Kidney (tissue), 22 donors: ENCODE measurements at places on chromosomes 7 and 10. TPM values are rescaled to one million over a fixed set of nuclear protein-coding genes. Genes with fewer than 3 reads are reported as not detected.
A peak's percentile ranks its signal among the peaks of the same experiment; 100 is the strongest.

DNA sequence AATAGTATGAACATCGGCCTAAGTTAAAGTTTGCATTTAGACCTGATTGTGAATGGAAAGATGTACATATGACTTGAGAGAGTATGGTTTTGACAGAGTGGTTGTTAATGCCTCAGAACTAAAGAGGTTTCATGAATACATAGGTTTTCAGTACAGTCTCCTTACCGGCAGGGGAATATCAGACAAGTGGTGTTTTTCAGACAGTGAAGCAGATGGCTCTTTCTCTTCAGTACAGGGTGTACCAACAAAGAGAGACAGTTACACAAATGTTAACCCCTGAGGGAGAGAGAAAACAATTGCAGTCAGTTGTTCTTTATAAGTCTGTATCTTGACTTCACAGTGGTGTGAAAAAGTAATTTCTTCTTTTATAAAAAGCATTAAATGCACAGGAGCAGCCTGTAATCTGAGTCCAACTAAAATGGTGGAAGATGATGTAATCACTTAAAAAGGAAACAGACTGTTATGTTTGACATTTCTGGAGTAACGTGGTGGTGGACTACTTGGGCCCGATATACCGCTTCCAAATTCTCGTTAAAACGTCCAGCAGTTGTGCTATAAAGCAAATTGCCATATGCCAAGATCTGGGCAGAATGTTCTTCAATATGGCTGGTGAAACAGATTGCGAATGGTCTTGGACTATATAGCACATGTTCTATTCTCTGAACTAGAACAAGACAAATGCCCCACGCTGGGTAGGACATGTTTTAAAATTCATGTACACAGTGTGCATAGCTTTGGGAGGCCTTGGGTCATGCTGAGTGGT lies 69.2 kb downstream of the SDK1 start:
- no peaks in the 10 kb centered on the region for H3K36me3 ChIP-seq
- no peak for DNase-seq
- no peaks in the 10 kb centered on the region for H3K4me1 ChIP-seq
- no peak overlapping the region for H3K27ac ChIP-seq
- no peak overlapping the region for H3K4me3 ChIP-seq

DNA sequence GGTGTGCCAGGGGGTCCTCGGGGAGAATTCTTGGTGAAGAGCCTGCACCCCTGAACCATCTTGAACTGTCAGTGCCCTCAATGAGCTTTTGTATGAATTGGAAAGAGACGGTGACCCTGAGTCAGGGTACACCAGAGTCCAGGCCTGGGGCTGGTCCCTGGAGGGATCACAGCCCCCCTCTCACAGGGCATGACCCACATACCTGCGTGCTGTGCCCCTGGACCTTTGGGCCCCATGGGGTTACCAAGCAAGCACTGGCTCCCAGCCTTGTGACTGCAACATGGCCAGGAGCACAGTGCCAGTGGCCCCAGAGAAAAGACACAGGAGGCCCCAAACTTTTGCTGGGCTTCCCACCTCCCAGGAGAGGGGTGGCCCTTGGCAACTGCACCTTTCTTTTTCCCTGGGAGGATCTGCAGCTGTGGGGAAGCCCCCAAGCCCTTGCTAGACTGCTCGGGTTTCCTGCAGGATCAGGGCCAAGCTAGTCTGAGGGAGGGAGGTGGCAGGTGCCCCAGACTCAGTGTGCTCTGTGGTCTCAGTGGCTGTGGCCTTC lies 153.5 kb downstream of the ZNF248 start:
- H3K27ac ChIP-seq: no peak overlapping the region
- no peaks in the 10 kb centered on the region for H3K4me1 ChIP-seq
- H3K27me3 ChIP-seq: no peaks in the 10 kb centered on the region
- DNase-seq: peak; percentile 41

DNA sequence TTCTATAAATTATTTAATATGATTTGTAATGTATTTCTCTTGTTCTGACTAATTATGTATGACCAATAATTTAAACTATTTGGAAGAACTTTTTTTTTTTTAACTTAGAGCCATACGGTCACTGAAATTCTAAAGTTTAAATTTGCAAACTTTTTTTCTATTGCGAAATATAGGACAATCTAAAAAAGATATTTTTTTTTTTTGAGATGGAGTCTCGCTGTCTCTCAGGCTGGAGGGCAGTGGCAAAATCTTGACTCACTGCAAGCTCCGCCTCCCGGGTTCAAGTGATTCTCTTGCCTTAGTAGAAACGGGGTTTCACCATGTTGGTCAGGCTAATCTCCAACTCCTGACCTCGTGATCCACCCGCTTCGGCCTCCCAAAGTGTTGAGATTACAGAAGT lies 130.5 kb downstream of the CPED1 start:
- no peak for DNase-seq
- H3K27me3 ChIP-seq: no peaks in the 10 kb centered on the region
- H3K4me3 ChIP-seq: no peak overlapping the region
- no peaks in the 10 kb centered on the region for H3K36me3 ChIP-seq

DNA sequence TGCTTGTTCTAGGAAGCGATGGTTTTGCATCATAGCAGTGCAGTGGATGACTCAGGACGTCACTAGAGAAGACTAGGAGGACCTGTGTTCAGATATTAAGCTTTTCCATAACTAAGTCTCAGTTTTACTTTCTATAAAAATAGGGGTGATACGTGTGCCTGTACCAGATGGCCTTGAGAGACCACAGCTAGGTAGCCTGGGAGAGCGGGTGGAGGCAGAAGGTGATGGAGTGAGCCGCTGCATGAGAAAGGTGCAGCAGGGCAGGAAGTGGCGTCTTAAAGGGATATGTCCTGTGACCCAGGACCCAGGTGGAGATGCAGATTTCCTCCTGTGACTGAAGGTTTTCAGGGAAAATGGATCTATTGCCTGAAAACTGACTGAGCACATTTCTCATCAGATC lies 304.9 kb downstream of the CDC14C start:
- H3K27ac ChIP-seq: no peak overlapping the region
- no peaks in the 10 kb centered on the region for H3K4me1 ChIP-seq
- H3K36me3 ChIP-seq: no peaks in the 10 kb centered on the region
- no peaks in the 10 kb centered on the region for H3K27me3 ChIP-seq
- no peak overlapping the region for H3K4me3 ChIP-seq

- H3K4me3 ChIP-seq: no peak overlapping the region
- DNase-seq: peak; percentile 0
- H3K36me3 ChIP-seq: no peaks in the 10 kb centered on the region
- peaks cover 5% of the 10 kb centered on the region for H3K4me1 ChIP-seq
- H3K27ac ChIP-seq: no peak overlapping the region
These were observed 1.6 kb downstream of the POLR1F start for GRCh38 chr7:19707240-19707639.

DNA sequence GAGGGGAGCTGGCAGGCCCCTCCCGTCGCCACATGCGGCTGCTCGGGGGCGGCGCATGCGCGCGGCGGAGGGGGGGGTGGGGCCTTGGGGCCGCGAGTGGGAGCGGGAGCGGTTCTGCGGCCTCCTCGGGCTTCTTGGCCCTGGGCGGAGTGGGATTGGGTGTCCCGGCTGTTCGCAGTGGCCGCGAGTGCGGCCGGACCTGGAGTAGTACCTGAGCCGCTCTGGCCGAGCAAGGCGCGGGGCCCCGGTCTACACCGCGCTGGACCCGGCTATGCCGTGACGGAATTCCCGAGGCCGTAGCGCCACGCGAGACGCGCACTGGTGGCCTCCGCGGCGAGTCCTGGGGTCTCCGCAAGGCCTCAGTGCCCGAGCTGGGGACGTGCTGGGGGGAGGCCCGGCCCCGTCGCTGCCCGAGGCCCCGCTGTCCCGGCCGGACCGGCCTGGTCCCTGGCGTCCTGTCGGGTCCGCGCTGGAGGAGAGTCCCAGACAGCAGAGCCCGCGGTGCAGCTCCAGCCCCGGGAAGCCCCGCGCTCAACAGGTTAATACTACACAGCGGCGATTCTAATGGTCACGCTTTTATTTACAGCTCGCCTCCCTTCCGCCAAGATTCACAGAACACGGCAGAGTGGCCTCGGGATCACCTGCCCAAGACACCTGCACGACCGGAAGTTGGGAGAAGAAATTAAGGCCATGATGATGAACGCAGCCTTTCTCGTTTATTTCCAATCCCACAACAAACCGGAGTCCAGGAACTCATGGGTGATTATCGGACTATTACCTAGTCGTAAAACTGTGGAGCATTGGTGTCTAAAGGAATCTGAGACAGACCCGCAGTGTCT lies 671 bp upstream of the PAXIP1 start:
- peak overlapping the region; percentile 92 for H3K4me3 ChIP-seq
- DNase-seq: peak; percentile 94
- peaks cover 2% of the 10 kb centered on the region for H3K36me3 ChIP-seq
- peak overlapping the region; percentile 93 for H3K27ac ChIP-seq
- H3K27me3 ChIP-seq: no peaks in the 10 kb centered on the region

GRCh38 chr7:77989981-77990566 lies 191.5 kb downstream of the PHTF2 start:
- H3K27ac ChIP-seq: no peak overlapping the region
- no peak for DNase-seq
- no peaks in the 10 kb centered on the region for H3K27me3 ChIP-seq
- no peak overlapping the region for H3K4me3 ChIP-seq
- no peaks in the 10 kb centered on the region for H3K4me1 ChIP-seq

DNA sequence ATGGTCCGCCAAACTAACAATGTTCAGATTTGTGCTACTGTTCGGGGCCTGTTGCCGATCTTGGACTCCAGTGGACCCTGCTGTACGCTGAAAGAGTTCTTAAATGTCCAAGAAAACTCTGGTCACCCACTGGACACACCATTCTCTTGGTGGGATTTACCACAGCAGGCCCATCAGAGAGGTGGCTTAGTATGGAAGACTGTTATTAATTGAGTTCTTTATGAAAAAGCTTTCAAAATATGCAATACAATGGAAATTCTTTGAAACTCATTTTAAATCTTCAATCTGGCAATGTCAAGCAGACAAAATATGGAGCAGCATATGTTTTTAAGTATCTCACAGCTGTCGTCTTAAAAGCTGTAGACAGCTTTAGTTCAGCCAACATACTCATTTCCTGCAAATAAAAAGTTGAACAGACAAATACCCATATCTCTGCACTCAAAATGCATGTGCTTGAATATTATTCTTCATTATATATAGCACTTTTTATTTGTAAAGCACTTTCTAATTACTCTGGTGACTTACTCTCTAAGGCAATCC lies 37.4 kb upstream of the GRM8 start:
- H3K27ac ChIP-seq: no peak overlapping the region
- no peak for DNase-seq
- no peak overlapping the region for H3K4me3 ChIP-seq
- H3K4me1 ChIP-seq: no peaks in the 10 kb centered on the region
- no peaks in the 10 kb centered on the region for H3K27me3 ChIP-seq
- H3K36me3 ChIP-seq: no peaks in the 10 kb centered on the region

DNA sequence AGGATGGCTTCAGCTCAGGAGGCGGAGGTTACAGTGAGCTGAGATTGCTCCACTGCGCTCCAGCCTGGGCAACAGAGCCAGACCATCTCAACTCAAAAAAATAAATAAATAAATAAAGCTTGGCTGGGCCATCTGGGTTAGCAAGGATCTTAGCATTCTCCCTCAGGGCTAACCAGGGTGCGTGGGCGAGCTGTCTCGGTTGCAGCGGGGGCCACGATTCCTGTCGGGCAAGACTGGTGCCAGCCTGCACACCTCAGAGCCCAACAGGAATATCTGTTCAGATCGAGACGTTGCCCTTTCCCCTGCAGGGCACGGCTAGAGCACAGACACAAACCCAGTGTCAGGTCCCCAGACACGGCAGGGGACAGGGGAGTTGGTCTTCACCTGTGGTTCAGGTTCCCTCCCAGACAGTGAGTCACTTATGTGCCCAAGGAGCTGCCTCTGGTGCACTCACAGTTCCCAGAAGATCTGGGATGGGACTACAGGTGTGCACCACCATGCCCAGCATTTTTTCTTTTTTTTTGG lies 75.5 kb upstream of the GTF2I start:
- no peaks in the 10 kb centered on the region for H3K36me3 ChIP-seq
- H3K4me1 ChIP-seq: peaks cover 9% of the 10 kb centered on the region
- H3K4me3 ChIP-seq: no peak overlapping the region
- DNase-seq: no peak
- H3K27ac ChIP-seq: no peak overlapping the region

- no peaks in the 10 kb centered on the region for H3K27me3 ChIP-seq
- no peak overlapping the region for H3K27ac ChIP-seq
- no peak for DNase-seq
- no peaks in the 10 kb centered on the region for H3K4me1 ChIP-seq
- no peak overlapping the region for H3K4me3 ChIP-seq
These were observed 107.4 kb downstream of the STRA8 start for GRCh38 chr7:135341049-135341448.

- no peaks in the 10 kb centered on the region for H3K27me3 ChIP-seq
- H3K4me3 ChIP-seq: no peak overlapping the region
- no peak for DNase-seq
- H3K4me1 ChIP-seq: no peaks in the 10 kb centered on the region
These were observed 237.7 kb upstream of the MBL2 start for GRCh38 chr10:53009961-53010907.

- H3K27me3 ChIP-seq: no peaks in the 10 kb centered on the region
- no peaks in the 10 kb centered on the region for H3K4me1 ChIP-seq
- no peak overlapping the region for H3K4me3 ChIP-seq
- DNase-seq: no peak
- H3K27ac ChIP-seq: no peak overlapping the region
These were observed 4.8 kb upstream of the MTG1 start for GRCh38 chr10:133388973-133389818.

DNA sequence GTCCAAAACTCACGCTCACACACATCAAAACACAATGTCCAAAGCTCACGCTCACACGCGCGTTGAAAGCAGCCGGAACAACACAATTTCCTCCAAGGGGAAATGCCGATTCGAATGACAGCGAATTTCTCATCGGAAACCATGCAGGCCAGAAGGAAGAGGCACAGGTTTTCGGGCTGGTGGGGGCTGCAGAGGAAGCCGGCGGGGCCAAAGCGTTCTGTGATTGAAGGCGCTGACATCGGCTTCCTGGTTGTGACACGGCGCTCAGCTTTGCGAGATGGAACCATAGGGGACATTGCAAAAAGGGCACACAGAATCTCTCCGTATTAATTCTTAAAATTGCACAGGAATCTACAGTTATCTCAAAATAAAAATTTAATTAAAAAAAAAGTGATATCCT lies 61.3 kb downstream of the FOXL3 start:
- H3K27ac ChIP-seq: no peak overlapping the region
- H3K4me1 ChIP-seq: no peaks in the 10 kb centered on the region
- no peak overlapping the region for H3K4me3 ChIP-seq
- H3K27me3 ChIP-seq: no peaks in the 10 kb centered on the region
- no peak for DNase-seq
- H3K36me3 ChIP-seq: no peaks in the 10 kb centered on the region

- no peaks in the 10 kb centered on the region for H3K36me3 ChIP-seq
- no peak for DNase-seq
- peaks cover 6% of the 10 kb centered on the region for H3K4me1 ChIP-seq
These were observed 24.6 kb downstream of the PRSS2 start for GRCh38 chr7:142795339-142795863.

- peaks cover 25% of the 10 kb centered on the region for H3K4me1 ChIP-seq
- no peak overlapping the region for H3K27ac ChIP-seq
- H3K4me3 ChIP-seq: no peak overlapping the region
These were observed 39.2 kb downstream of the INPP5A start for GRCh38 chr10:132576671-132577349.

GRCh38 chr10:90935581-90936275 lies 14.8 kb upstream of the ANKRD1 start:
- DNase-seq: no peak
- peaks cover 3% of the 10 kb centered on the region for H3K4me1 ChIP-seq
- H3K27me3 ChIP-seq: no peaks in the 10 kb centered on the region
- no peaks in the 10 kb centered on the region for H3K36me3 ChIP-seq

The NXPH1 gene
- not detected for total RNA-seq

The GPC2 gene
- 1.8 TPM for total RNA-seq

The CALML3 gene
- total RNA-seq: not detected

The COL26A1 gene
- 1.2 TPM for total RNA-seq

The KMT2C gene
- total RNA-seq: 102 TPM

The ZNF722 gene
- not detected for total RNA-seq

The CDHR3 gene
- total RNA-seq: 7.1 TPM
